ENCODE measurements at places on chromosomes 3 and 15.

GRCh38 chr3:97687734-97688133 lies 76.8 kb upstream of the ARL6 start:
- no peak for DNase-seq

- no peak for DNase-seq
These were observed 8.3 kb downstream of the ARL13B start for GRCh38 chr3:93988283-93988682.

- peak; percentile 92 for DNase-seq
These were observed 67.8 kb downstream of the FMN1 start for GRCh38 chr15:33126559-33127290.

GRCh38 chr3:54719914-54720313 lies 207.9 kb downstream of the LRTM1 start:
- DNase-seq: no peak

- no peak for DNase-seq
These were observed 47.9 kb downstream of the MFSD1 start for GRCh38 chr3:158849757-158850156.

- no peak for DNase-seq
These were observed 38.4 kb upstream of the CGNL1 start for GRCh38 chr15:57337868-57338411.

- DNase-seq: no peak
These were observed 40.3 kb upstream of the ZPLD1 start for GRCh38 chr3:102394517-102394916.

GRCh38 chr3:9675736-9676290 lies 26.5 kb downstream of the MTMR14 start:
- DNase-seq: no peak
